ENCODE measurements at places on chromosomes 2 and 18.

GRCh38 chr2:96846825-96847224, 3.0 kb upstream of the ANKRD23 start:
- DNase-seq, result no peak

DNA sequence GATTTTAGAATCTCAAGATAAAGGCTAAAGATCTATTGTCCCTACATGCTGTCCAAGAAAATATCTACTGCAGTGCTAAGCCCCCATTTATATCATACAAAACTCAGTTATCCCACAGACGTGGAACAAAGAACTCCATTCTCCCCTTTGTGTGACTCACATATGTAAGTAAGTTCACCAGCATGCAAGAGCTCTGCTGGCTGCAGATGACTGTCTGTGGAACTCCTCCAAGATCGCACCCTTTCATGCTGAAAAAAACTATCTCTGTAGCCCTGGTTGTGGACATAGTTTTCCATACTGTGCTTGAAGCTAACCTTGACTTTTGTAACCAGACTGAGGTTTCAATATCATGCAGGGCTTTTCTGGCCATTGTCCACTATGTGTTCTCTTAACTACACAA, 207.1 kb downstream of the ZNF521 start:
- DNase-seq, result no peak

DNA sequence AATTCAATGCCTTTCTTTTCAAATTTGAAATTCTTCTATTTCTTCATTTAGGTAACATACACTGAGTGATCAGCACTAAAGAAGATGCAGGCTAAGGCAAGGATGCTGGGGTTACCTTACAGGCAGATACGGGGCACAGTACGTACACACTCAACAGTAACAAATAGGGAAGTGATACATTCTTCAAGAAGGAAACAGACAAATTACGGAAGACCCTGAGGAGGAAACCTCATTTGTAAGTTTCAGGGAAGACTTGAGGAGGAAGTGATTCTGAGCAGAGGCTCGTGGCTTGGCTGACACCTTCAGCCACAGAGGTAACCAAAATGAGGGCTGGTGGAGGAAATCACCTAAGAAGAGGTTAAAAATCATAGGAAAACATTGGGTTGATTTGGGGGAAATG, 1108.3 kb upstream of the KLHL29 start:
- DNase-seq, result no peak

DNA sequence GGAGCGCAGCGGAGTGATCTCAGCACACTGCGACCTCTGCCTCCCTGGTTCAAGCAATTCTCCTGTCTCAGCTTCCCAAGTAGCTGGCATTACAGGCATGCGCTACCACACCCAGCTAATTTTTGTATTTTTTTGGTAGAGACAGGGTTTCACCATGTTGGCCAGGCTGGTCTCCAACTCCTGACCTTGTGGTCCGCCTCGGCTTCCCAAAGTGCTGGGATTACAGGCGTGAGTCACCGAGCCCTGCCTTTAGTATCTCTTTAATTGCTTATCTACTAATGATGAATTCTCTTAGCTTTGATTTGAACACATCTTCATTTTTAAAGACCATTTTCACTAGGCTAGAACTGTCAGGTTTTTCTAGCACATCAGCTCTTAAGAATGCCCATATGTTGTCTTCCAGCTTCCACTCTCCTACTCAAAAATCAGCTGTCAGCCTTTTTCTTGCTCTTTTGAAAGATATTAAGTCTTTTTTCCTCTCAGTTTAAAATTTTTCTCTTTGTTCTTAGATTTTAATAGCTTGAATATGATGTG, 16.1 kb upstream of the MFSD2B start:
- DNase-seq, result no peak

DNA sequence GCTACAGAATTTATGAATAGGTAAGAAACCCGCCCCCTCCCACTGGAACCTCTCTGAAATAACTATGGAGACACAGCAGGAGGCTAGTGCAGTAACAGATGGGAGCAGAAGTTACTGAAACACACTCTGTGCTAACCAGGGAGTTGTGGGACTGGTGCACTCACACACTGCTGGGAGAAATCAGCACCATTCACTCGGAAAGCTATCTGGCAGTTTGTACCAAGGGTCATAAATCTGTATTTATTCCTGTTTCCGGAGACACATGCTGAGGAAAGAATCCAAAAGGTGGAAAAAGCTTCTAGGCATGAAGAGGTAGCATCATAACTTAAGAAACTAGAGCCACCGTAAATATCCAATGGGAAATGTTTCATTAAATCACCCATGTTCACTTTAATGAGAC, 39.9 kb downstream of the TGFA start:
- DNase-seq, result no peak

GRCh38 chr18:58544616-58545337, 84.1 kb downstream of the ALPK2 start:
- DNase-seq, result no peak

DNA sequence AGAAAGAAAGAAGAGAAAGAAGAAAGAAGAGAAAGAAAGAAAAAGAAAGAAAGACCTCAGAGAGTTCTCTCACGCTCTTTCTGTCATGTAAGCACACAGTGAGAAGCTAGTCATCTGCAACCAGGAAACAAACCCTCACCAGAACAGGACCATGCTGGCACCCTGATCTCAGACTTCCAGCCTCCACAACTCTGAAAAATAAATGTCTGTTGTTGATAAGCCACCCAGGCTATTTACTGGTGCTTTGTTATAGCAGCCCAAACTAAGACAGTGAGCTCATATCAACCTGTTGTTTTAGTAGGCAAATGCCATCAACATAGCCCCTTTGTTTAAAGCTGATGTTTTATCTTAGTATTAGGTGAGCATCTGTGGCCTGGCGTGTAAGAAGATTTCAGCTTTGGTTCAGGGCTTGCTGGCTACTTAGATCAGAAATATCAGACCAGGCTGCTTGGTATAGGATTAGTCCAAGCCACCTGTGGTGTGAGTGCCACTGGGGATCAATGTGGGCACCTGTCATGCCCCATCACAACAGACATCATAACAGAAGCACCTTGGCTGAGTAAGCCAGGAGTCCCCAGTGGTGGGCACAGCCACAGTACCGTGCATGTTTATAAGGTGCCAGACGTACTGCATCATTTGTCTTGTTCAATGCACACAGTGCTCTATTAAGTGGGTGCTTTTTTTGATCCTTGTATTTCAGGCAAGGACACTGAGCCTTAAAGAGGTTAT, 94.4 kb downstream of the LBH start:
- DNase-seq, result no peak

- DNase-seq, result peak; percentile 98
These were observed 63.9 kb downstream of the LRRFIP1 start for GRCh38 chr2:237691029-237691907.
